ENCODE measurements at places on chromosomes 2 and 18.

GRCh38 chr2:170324640-170325046 is 146.7 kb downstream of the MYO3B start:
- DNase-seq: no peak

DNA sequence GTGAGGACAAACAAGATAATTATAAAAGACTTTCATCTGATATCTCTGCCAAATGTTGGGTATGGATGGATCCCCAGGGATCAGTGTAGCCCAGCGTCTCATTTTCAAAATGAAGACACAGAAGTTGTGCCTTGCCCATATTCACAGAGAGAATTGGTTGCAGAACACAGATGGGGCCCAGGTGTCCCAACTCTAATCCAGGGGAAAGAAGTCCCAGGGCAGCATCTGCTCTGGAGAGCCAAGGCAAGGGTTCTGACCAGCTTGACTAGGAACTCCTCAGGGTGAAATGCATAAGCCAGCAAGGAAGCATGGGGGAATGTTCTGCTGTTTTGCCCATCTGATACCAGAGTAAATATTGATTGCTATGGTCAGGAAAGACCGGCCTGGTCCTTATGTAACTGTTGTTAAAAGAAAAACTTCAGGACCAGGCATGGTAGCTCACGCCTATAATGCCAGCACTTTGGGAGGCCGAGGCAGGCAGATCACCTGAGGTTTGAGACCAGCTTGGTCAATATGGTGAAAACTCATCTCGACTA is 68.7 kb upstream of the CABLES1 start:
- no peak for DNase-seq

- no peak for DNase-seq
Measured at GRCh38 chr2:239300242-239300641, 100.6 kb downstream of the HDAC4 start.

DNA sequence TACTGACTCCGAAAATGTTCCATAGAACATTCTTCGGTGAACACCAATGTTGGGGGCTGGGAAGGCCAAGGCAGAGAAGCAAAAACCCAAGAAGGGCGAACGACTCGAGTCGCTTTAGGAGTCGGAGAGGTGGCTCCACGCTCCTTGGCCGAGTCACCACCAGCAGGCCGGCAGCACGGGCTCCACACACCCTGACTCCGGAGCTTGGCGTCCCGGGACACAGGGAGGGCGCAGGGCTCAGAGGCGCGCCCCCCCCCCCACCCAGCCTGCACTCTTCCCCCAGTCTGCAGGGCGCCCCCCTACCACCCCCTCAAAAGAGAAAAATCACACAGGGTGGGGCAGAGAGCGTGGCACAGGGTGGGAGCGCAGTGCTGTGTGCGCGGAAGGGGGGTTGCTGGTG is 7.5 kb upstream of the ADI1 start:
- no peak for DNase-seq

DNA sequence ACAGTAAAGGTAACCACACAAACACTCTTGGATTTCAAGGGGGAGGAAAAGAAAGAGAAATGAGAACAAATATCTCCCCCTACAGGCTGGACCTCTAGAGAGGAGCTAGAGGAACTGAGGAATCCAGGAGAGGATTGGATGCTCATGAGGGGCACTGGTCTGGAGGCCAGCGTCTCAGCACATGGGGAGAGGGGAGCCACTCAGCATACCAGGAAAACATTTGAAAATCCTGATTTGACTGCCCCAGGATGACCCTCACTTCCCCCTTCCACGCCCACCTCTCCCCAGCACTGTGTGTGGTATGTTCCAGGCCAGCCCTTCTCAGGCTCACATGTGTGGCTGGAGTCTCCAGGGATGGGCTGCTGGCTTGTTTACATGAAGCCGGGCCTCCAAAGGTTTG is 396.8 kb upstream of the ID2 start:
- no peak for DNase-seq

- no peak for DNase-seq
Measured at GRCh38 chr2:118492335-118492734, 355.1 kb downstream of the EN1 start.

- DNase-seq: no peak
Measured at GRCh38 chr18:34858188-34858587, 148.1 kb downstream of the DTNA start.

DNA sequence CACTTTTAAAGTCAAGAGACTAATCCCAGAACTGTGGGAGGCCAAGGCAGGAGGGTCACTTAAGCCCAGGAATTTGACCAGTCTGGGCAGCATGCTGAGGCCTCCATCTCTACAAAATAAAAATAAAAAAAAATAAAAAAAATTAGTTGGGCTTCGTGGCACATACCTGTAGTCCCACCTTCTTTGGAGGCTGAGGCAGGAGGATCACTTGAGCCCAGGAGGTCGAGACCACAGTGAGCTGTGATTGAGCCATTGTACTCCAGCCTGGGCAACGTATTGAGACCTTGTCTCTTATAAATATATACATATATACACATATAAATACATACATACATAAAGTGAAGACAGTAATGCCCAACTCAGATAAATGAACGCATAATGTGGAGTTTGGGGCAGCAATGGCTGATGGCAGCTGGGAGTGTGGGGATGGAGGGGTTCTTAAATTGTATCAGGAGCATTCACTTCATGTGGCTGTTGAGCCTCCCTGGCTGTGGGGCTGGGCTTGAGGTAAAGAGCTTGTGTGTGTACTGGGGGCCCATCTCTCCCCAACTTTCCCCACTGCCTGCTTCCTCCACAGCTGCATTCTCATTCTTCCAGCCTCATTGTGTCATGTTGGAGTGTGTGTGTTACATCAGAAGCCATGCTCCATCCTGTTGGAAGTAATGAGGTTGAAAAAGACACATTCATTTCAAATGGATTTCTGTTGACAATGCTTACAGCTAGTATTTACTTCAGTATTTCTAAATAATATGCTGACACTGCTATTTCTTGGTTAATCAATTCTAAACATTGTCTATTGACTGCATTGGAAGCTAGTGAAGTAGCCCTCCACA is 96.5 kb upstream of the HS6ST1 start:
- no peak for DNase-seq

DNA sequence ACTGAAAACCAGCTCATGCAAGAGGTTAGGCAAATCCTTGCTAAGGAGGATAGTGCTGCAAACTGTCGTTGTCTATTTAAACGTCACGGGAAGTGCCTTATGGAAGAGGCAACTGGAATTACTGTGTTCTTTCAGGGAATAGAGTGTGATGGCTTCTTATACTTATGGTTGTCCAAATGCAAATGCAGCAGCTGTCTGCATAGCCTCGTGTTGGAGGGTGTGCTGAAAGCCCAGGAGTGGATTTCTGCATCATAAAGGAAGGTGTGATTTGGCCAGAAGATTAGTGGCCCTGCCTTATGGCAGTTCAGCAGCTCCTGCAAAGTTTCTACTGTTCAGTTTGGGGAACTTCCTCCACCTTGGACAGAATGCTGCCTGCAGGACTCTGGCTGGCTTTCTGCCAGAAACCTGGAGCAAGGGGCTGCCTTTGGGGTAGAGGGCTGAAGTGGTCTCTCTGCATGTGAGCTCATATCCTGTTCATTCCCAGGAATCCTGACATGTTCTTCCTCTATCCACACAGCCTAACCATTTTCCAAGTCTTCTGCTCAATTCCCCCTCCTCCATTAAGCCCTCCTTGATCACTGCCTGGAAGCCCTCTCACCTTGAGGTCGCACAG is 321.2 kb upstream of the CXCR4 start:
- DNase-seq: no peak

- DNase-seq: no peak
Measured at GRCh38 chr2:238504181-238504931, 77.6 kb downstream of the ASB1 start.

- no peak for DNase-seq
Measured at GRCh38 chr18:21074336-21075323, 37.0 kb downstream of the ROCK1 start.

GRCh38 chr2:72574886-72575285 is 250.9 kb downstream of the EXOC6B start:
- no peak for DNase-seq

GRCh38 chr2:7427293-7428060 is 510.3 kb downstream of the RNF144A start:
- DNase-seq: no peak

DNA sequence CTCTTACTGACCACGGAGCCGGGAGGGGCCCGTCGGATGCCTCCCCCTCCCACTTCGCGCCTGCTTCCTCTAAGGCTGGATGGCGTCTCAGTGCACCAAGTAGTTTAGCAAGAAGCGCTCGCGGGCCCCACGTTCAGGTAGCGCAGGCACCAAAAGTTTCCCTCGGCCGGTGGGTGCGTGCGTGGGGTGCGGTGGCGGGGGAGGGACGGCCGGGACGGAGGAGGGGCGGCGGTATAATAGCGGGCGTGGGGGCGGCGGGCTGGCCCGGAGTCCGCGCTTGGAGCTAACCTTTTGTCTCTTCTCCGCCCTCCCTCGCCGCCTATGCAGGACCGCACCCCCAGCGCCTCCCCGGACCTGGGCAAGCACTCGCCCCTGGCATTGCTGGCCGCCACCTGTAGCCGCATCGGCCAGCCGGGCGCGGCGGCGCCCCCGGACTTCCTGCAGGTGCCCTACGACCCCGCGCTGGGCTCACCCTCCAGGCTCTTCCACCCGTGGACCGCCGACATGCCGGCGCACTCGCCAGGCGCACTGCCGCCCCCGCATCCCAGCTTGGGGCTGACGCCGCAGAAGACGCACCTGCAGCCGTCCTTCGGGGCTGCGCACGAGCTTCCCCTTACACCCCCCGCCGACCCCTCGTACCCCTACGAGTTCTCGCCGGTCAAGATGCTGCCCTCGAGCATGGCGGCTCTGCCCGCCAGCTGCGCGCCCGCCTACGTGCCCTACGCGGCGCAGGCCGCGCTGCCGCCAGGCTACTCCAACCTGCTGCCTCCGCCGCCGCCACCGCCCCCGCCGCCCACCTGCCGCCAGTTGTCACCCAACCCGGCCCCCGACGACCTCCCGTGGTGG is 1.0 kb downstream of the SP5 start:
- DNase-seq: no peak

GRCh38 chr2:123073956-123074355 is 951.1 kb upstream of the CNTNAP5 start:
- DNase-seq: no peak

GRCh38 chr2:6700335-6700734 is 165.4 kb downstream of the CMPK2 start:
- DNase-seq: no peak

DNA sequence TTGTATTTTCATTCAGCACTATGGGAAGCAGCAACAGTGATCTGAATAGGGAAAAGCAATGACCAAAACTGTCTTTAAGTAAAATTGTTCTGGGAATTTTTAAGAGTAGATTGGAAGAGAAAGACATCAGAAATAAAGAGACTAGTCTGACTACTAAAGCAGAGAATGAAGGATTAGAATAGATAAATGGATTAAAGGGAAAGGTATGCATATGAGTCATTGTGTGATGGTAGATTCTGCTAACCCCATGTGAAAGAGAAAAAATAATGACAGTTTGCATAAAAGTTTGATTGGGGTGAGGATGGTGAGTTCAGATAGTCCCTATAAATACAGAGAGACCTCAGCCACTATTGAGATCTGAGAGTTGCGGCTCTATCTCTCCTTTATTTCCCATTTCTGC is 139.6 kb upstream of the DCC start:
- DNase-seq: no peak

DNA sequence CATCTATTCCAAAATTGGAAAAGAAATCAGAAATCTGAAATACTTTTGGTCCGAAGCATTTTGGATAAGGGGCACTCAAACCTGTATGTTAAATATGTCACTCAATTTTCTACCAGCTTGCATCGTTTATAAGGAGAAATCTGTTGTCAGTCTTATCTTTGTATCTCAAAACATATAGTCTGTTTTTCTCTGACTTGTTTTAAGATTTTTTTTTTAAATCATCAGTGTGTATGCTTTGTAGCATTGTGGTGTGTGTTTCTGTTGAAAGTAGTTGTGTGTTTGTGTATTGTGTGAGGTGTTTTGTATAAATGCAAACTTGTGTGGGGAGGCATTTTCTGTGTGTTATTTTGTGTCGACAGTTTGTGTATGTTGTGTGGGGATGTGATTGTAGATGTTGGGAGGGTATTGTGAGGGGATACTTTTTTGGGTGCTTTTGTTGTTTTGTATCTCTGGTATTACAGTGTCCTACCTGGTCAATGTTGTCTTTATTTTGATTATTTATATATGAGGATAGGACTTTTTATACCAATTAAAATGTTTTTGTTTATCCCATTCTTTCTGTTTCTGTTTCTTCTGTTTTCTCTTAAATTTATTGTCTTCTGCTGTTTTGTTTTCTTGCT is 30.9 kb downstream of the SMCHD1 start:
- no peak for DNase-seq

- no peak for DNase-seq
Measured at GRCh38 chr2:109563980-109564550, 49.7 kb downstream of the SEPTIN10 start.

All from activated effector memory CD4-positive, alpha-beta T cell treated with Interleukin-2 at 50 U/mL for 16 hours (primary cell).